Mesenteric fat pad (tissue), 1 donor: ENCODE measurements at places on chromosomes 16 and 17. TPM values are rescaled to one million over a fixed set of nuclear protein-coding genes. Genes with fewer than 3 reads are reported as not detected.

The OR2C1 gene
- total RNA-seq: not detected

The FOXN1 gene
- not detected for total RNA-seq

DNA sequence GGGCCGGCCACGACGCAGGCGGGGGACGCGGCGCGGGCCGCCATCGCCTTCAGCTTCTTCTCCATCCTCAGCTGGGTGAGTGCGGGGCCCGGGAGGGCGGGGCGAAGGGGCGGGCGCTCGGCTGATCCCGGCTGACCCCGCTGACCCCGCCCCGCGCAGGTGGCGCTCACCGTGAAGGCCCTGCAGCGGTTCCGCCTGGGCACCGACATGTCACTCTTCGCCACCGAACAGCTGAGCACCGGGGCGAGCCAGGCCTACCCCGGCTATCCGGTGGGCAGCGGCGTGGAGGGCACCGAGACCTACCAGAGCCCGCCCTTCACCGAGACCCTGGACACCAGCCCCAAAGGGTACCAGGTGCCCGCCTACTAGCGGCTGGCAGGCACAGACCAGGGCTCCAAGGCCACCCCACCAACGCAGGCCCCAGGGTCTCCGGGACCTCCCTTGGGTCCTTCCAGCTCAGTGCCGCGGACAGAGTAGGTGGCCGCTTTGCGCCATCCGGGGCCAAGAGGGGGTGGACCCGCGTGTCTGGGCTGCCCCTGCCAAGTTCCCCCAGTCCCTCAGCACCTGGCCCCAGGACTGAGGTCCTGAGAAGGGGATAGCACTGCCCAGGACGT, 3.0 kb downstream of the SYNGR3 start:
- no peak for DNase-seq

The ARL5C gene
- total RNA-seq: not detected

The C17orf113 gene
- 0.13 TPM for total RNA-seq

- DNase-seq: no peak
These were observed at the start of gene TK2 for GRCh38 chr16:66549284-66550131. Gene TK2 (minus strand): TSS chr16:66550122. CDS start chr16:66550061, 61 bp downstream.

- DNase-seq: no peak
These were observed 234.6 kb upstream of the CDH5 start for GRCh38 chr16:66131895-66132294.

The RNU2-1 gene
- total RNA-seq: 7,388 TPM

GRCh38 chr16:20026361-20027072, 47.2 kb downstream of the GPR139 start:
- no peak for DNase-seq

DNA sequence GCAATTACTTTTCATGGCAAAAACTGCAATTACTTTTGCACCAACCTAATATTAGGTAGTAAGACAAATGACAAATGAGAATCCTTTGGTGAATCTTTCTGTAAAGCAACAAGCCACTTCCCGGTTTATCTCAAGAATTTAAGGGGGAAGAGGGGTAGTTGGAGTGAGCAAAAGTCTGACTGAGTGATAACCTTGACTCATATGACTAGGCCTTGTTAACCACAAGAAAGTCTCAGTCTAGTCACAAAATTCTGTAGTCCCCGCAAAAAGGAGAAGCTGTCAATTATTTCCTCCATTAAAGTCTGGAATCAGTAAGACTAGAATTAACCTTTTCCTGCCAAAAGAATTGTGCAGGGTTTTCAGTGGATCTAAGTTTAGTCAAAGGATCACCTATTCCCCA, 72.2 kb upstream of the GNAO1 start:
- DNase-seq: no peak

DNA sequence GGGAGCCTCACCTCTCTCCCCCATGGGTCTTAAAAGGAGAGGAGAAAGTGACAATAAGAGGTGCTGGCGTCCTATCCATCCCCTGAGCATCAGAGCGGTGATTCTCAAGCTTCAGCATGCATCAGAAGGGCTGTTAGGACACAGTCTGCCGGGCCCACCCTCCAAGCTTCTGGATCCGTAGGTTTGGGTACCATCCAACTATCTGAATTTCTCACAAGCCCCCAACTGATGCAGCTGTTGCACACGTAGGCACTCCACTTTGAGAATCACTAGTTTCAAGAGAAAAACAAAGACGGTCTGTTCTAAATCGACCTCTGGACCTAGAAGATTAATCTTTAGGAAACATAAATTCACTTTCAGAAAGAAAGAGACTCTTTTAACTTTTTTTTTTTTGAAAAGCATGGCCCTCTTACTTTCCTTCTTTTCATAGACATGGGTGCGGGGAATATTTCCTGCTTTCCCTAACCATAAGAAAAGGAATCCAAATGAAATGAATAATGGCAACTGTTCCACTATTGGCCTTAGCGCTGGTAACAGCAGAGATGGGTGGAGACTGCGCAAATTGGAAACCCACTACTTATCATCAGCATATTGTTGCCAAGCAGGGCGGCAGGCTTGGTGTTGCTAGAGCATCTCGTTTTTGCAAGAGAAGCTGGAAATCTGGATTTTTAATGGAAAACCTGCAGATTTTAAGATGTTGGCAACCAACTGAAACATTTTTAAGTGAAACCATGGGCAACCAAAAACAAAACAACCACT, 144.4 kb downstream of the GAS7 start:
- DNase-seq: no peak

The KRTAP4-5 gene
- not detected for total RNA-seq

DNA sequence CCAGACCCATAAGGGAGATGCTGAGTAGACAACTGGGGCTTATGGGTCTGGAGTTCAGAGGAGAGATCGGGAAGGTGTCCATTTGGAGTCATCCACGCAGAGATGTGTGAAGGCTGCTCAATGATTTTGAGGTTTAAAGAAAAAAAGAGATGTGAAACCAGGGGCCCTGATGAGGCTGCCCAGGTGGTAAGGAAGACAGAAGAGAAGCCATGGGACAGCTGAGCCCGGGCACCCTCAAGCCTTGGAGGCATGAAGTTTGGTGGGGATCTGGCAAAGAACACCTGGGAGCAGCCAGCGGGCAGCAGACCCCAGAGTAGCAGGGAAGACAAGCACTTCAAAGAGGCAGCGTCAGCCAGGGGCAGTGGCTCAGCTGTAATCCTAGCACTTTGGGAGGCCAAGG, 20.8 kb upstream of the MYO15B start:
- no peak for DNase-seq

The ITGB4 gene
- 13.9 TPM for total RNA-seq
